ENCODE measurements at places on chromosomes 3 and 15.

GRCh38 chr15:93144463-93145236 lies 55.6 kb upstream of the RGMA start:
- no peak for DNase-seq

DNA sequence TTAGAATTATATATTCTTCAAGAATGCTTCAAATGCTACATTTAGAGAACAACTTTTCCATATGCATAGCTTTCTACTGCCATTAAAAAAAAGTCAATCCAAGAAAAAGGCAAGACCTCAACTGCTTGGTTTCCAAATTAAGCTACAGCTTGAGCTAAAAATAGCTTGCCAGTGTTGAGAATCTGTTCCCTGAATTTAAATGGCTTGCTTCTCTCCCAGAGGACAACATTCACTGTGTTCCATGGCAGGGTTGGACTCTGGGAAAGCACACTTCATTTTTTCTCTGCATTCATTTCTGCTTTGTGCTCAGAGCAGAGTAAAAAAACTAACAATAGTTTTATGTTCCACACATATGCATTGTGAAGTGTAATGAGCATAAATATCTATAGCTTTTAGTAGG lies 50.3 kb upstream of the ACTL6A start:
- no peak for DNase-seq

- no peak for DNase-seq
Observed at GRCh38 chr3:50412231-50412754, 53.0 kb upstream of the TMEM115 start.

DNA sequence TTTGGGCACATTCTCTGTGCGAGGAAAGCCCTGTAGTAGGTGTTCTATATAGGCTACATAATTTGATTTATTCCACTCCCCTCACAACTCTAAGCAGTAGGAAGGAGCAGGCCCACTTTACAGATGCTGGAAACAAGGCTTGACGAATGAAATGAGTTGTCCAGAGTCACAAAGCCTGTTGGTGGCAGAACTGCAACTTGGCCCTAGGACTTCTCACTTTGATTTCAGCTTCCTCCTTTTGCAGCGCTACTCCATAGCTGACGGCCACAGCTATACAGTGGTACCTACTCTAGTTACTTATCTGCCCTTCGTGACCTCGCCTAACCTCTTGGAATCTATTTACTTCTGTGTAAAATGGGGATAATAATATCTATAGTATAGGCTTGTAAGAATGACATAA lies 2.5 kb upstream of the IRAK2 start:
- DNase-seq = peak; percentile 50

- peak; percentile 9 for DNase-seq
Observed at GRCh38 chr3:55406696-55407425, 80.2 kb downstream of the WNT5A start.

- no peak for DNase-seq
Observed at GRCh38 chr3:32937331-32937730, 14.1 kb upstream of the CCR4 start.

DNA sequence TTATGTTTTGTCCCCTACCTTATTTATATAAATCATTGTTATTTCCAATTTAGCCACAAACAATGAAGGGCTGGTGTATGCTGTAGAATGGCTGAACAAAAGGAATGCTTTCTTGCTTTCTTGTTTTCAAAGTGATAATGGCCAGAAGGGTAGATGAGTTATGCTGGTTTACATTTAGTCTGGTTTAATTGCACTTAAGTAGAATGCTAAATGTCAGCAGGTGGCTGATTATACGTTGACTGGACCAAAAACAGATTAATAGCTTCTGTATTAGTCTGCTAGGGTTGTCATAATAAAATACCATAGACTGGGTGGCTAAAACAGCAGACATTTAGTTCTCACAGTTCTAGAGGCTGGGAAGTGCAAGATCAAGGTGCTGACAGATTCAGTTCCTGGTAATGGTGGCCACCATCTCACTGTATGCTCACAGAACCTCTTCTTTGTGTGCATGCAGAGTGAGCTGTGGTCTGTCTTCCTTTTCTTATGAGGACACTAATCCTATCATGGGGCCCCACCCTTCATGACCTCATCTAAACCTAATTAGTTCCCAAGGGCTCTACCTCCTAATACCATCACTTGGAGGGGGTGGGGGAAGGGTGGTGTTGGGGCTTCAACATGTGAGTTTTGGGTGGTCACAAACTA lies 17.1 kb upstream of the XIRP1 start:
- DNase-seq = no peak

GRCh38 chr3:162489853-162490252 lies 993.2 kb downstream of the OTOL1 start:
- no peak for DNase-seq

GRCh38 chr3:143001034-143001368 lies 369 bp upstream of the U2SURP start:
- no peak for DNase-seq

- peak; percentile 1 for DNase-seq
Observed at GRCh38 chr3:153927107-153927506, 194.1 kb upstream of the ARHGEF26 start.

DNA sequence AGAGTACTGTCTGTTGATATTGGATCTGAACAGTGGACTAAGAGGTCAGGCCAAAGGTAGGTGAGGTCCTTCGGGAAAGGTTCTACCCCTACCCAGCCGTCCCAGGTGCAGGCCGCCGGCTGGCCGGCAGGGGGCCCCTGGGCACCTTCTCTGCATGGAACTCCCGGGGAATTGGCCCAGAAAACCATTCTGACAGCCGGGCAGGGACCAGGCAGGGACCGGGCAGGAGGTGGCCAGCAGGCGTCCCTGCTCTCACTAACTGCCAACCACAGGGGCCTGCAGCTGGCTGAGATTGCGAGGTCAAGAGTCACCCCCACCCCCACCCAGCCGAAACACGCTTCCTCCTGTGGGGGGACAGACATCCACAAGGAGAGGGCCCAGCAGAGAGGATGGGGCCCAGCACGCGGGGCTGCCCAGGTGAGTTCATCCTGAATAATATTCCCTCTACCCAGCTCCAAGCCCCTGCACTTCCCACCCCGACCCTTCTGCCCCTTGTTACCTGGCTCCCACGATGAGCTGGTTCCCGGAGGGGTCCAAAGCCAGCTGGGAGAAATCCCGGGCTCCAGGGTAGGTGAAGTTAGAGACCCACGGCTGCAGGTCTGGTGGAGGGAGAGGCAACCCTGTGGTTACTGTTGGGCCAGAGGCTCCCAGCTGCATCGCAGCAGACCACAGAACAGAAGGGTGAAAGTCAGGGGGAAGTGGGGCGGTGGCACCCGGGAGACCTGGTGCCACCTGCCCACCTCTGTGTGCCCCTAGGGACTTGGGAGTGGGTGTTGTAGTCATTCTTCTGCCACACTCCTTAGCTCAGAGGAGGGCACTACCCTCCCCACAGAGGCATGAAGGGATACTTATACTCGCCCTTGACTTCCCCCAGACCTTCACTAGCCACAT lies 84.4 kb downstream of the SEMA5B start:
- DNase-seq = peak; percentile 60

- DNase-seq = no peak
Observed at GRCh38 chr3:111956449-111956848, 22.4 kb upstream of the ABHD10 start.

GRCh38 chr3:161500068-161500796 lies 3.6 kb downstream of the OTOL1 start:
- DNase-seq = peak; percentile 31

DNA sequence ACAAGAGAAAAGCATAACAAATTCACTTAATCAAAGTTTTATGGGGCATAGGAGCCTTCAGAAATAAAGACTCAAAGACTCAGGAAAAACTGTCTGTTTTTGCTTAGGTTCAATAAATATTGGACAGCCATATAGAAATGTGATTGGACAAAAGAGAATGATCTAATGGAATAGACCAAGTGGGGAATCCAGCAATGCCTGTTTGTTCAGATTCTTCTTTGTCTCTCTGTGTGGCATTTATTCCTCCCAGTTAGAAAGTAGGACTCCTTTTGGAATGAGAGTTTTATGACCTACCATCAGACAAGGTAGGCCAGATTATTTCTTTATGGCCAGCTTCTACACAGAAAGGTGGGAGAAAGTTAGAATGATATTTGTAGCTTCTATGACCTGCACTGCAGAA lies 1460.1 kb downstream of the OTOL1 start:
- no peak for DNase-seq

- no peak for DNase-seq
Observed at GRCh38 chr15:85374831-85375230, 5.6 kb upstream of the AKAP13 start.

- no peak for DNase-seq
Observed at GRCh38 chr3:45687828-45688193, 1.4 kb upstream of the SACM1L start.

DNA sequence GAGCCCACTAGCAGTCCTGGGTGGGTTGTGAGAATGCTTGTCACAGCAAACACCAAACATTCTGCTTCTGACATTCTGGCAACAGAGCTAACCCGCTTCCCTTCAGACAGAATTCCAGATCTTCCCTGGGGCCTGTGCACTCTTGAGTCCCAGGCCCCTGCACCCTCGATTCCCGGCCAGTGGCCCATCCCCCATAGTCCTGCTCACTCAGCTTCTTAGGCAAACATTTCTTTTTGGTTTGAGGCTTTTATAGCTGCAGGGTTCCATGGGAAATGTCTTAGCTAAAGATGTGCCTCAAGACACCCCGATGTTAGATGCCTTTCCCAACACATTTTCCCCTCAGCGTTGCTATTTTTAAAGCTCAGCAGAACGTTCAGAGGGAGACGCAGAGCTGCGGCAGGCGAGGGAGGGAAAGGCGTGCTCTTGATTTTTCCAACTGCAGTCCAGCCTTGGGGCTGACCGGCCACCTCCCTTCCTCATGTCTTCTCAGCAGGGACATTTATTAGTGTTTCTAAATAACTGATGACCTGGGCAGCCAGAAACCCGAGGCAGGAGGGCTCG lies 35.2 kb downstream of the ABTB1 start:
- DNase-seq = no peak

DNA sequence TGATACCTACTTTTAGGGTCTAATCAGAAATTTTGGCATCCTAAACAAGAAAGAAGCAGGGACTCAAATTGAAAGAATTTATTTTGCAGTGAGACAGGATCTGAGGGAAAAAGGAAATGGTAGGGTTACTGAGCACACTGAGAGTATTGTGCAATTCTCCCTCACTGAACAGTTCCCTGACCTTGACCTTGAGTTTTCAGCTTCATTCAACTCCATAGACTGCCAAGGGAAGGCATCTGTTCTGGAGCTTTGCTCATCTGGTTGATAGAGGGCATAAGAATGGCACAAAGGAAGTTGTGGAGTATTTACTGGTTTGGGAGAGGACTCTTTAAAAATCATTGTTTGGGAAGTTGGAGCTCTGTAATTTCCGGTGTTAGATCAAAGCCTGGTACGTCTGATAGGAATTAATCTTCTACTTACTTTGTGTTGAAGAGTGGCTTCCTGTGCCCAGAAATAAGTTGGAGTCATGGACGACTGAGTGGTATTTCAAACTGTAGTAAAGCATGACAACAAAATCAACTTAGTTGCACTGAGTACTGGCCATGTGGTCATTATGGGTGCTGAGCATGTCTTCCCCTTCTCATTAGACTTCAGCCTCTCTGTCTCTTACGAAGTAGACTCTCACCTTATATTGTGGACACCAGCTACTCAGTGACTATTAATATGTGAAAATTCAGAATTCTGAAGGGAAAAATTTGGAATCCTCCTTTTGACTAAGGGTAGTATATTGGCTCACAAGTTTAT lies 40.8 kb downstream of the CLDN1 start:
- no peak for DNase-seq

DNA sequence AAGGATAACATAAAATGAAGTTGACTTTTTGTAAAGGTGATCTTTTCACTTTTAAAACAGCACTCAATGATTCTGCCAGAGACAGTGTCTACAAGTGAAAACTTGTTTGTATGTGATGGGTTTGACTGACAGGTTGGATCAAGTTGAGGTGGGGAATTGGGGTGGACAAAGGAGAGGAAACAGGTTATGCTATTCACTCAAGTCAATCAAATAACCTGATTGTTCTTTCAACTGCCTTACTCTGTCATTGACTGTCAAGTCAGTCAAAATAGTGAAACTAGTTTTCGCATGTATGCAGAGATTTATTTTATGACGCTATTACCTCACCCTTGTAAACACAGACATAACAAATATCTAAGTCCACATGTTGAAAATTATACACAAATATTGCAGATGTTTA lies 187.7 kb downstream of the ROBO2 start:
- DNase-seq = no peak

DNA sequence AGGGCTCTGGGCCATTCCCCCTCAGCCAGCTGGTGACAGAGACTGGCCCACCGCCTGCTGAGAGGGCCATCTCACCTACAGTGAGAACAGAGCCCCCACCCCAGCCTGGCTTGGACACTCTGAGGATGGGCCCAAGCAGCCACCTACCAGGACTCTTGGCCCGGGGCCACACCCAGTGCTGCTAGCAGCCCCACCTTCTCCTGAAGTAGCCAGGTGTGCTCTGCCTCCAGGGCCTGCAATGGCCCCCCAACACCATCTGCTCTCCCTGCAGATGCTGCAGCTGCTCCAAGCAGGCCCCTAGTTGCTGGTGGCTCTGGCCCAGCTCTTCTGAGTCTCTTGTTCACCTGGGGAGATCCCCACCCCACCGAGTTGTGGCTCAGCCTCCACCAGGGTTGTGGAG lies 6.8 kb upstream of the CLK3 start:
- DNase-seq = no peak

DNA sequence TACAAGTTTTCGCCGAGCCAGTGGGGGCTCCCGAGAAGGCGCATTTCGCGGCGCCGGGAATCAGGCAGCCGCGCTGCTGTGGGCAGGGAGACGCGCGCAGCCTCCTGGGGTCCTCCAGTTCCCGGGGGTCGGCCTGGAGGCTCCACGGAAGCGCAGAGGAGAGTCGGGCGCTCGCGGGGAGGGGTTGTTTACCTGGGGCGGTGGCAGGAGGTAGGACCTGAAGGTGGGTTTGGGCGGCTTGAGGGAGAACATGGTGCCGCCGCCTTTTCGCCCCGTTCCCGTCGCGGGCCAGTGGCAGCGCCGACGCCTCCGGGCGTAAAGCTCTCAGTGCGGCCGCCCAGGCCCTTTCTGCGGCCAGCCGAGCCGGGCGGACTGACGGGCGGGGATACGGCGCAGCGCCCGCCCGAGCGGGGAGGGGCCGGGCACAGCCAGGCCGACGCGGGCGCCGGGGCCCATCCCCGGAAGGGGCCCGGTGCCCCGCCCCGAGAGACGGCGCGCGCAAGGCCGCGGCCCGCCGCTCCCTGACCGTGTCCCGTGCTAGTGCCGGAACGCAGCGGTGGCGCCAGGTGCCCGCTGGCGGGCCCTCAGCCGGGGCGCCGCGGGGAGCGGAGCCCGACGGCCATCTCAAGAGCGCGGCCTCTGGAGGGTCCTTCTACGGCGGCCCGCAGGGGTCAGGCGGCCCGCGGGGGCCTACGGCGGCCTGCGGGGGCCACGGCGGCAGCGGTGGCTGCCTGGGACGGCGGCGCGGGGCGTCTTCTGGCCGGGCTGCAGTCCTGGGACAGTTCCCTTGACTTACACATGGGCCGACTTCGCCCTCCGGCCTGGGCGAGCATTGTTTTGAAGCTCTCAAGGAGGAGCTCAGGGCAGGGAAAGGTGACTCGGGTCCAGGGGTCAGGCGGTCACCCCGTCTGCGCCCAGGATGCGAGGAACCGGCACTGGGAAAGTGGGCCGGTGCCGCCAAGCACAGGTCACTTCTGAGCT lies at the start of gene MTMR10:
TSS of gene MTMR10 (minus strand) at position 374 of the 981 bp plus-strand sequence. CDS start at position 252, 122 bp downstream.
- peak; percentile 90 for DNase-seq

Measured in suppressor macrophage treated with lipopolysaccharide for 4 hours (primary cell).